ENCODE measurements at places on chromosomes 5 and 9. TPM values are rescaled to one million over a fixed set of nuclear protein-coding genes. Genes with fewer than 3 reads are reported as not detected.

GRCh38 chr9:95793924-95794828 is 81.3 kb upstream of the ERCC6L2 start:
- DNase-seq = no peak

GRCh38 chr5:165231821-165232508 is 1726.5 kb downstream of the MAT2B start:
- DNase-seq = no peak

- no peak for DNase-seq
Observed at GRCh38 chr9:115138151-115138550, 20.2 kb upstream of the TNC start.

GRCh38 chr5:78667461-78668103 is 19.0 kb upstream of the LHFPL2 start:
- no peak for DNase-seq

DNA sequence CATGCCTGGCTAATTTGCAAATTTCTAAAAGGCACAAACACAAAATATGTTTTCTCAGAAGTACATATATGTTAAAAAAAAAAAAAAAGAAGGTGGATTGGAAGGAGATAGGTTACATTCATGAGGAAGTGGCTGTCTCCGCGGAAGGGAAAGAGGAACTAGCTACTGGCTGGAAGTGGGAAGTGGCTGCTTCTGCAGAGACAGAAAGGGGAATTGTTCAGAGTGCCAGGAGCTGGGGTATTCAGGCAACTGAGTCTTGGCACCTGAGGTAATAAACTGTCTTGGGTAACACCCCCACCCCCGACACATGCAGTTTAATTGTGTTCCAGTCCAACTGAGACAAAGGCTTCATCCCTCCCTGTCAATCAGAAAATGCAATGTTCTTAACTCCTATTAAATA is 45.6 kb downstream of the S1PR3 start:
- DNase-seq = no peak

- no peak for DNase-seq
Observed at GRCh38 chr9:136794281-136794999, 1.7 kb upstream of the CCDC183 start.

- DNase-seq = peak; percentile 60
Observed at GRCh38 chr9:127199001-127199791, 65.4 kb upstream of the GARNL3 start.

- no peak for DNase-seq
Observed at GRCh38 chr9:18595597-18595996, 121.6 kb downstream of the ADAMTSL1 start.

- no peak for DNase-seq
Observed at GRCh38 chr5:53392073-53392472, 88.4 kb upstream of the FST start.

DNA sequence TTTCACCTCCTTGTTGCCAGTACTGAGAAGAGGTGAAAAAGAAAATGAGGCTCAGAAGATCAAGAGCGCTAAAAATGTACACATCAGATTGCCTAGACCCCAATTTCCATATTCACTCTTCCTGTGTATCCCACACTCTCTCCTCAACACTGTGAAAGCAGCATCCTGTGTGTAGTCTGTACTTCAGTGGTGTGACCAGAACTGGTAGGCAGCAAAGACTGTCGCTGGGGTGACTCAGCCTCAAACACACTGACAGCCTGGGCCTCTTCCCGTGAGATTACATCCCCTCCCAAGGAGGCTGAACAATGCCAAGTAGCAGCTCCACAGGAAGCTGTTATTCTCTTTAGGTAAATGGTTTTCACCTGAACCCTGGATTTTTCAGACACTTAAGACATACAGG is 135.5 kb downstream of the CCDC192 start:
- DNase-seq = no peak

- no peak for DNase-seq
Observed at GRCh38 chr5:177594071-177594470, 2.1 kb downstream of the TMED9 start.

- DNase-seq = no peak
Observed at GRCh38 chr9:92590377-92590776, 54.6 kb upstream of the ECM2 start.

GRCh38 chr9:116144555-116144954 is 9.0 kb upstream of the PAPPA start:
- DNase-seq = no peak

- no peak for DNase-seq
Observed at GRCh38 chr9:94300470-94301301, 27.8 kb downstream of the NUTM2F start.

- no peak for DNase-seq
Observed at GRCh38 chr5:93582677-93583438, at the start of gene NR2F1. Gene NR2F1, plus strand, starts transcription at chr5:93583222. Its CDS starts 1,802 bp downstream, at chr5:93585024.

DNA sequence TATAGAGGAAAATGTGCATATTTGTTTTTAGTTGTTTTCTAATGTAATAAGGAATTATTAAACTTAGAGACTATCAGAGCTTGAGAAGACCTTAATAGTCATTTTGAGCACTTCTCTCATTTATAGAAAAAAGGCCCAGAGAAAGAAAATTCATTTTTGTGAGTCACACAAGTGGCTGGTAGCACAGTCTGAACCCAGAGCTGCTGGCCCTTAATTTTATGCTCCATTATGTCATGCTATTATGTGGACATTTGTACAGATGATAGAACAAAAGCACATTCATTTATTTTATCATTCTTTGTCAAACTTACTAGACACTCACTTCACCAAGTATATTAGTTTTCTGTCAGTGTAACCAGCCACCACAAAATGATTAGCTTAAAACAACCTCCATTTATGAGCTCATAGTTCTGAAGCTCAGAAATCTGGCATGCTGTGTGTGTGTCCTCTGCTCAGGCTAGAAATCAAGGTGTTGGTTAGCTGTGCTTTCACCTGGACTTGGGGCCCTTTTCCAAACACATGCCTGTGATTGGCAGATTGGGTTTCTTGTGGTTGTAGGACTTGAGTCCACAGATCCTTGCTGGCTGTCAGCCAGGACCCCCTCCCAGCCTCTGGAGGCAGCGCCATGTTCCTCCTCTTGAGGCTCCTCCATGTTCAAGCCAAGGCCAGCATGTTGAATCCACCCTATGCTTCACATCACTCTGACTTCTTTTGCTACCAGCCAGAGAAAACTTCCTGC is 188.9 kb downstream of the ARHGAP26 start:
- DNase-seq = no peak

DNA sequence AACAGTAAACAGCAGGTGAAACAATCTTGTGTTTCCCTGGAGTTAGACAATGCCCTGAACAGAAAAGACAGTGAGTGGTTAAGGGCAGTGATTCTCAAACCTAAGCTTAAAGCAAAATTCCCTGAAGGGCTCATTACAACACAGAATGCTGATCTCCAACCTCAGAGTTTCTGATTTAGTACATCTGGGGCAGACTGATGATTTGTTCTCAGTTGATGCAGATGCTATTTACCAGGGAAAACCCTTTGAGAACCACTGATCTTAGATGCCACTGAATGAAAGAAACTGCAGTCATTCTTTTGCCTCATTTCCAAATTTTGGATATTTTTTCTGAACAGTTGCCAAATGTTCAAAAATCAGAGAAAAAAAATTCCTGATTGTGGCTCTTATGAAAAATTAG is 18.7 kb upstream of the ADAM19 start:
- DNase-seq = no peak

- DNase-seq = no peak
Observed at GRCh38 chr9:5013374-5013773, 28.3 kb downstream of the JAK2 start.

- no peak for DNase-seq
Observed at GRCh38 chr5:143019157-143019556, 249.0 kb downstream of the ARHGAP26 start.

GRCh38 chr9:115746496-115746895 is 407.1 kb upstream of the PAPPA start:
- DNase-seq = no peak

PCDHGC3 gene
- polyA plus RNA-seq = not detected

CCL27 gene
- polyA plus RNA-seq = not detected

CKMT2 gene
- polyA plus RNA-seq = not detected

PPP3R2 gene
- polyA plus RNA-seq = not detected

SCGB3A1 gene
- polyA plus RNA-seq = not detected

IL7R gene
- 128 TPM for polyA plus RNA-seq

LRRC14B gene
- polyA plus RNA-seq = not detected

GABRA1 gene
- not detected for polyA plus RNA-seq

CACNA1B gene
- not detected for polyA plus RNA-seq

SOHLH1 gene
- polyA plus RNA-seq = not detected

SIT1 gene
- polyA plus RNA-seq = 346 TPM

All from CD4-positive, CD25-positive, alpha-beta regulatory T cell (primary cell).